ENCODE measurements at places on chromosomes 12 and 14.

DNA sequence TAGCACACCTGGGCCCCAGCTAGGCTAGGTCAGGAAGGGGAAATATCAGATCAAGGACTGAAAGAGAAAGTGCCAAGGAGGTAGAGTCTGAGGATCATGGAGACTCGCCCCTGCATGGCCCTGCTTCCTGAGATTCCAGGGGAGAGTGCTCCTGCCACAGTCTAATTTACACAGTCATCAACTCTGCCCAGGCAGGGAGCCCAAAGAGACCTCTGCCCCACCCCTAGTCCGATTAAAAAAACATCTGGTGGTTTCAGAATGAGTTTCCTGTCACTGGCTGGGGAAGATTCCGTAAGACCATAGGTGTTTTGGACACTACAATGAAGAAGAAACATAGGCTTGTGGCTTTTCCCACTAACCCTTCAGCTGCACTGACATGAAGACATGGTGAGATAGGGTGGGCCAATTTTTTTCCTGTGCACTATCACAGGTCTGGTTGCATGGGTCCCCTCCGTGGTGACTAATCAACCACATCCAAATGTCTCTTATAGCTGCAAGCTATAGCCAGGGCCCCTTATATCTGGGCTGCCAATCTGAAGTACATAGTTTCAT lies 31.5 kb upstream of the GZMB start:
- DNase-seq: no peak

GRCh38 chr12:51625370-51625769 lies 34.3 kb downstream of the SCN8A start:
- DNase-seq: no peak

DNA sequence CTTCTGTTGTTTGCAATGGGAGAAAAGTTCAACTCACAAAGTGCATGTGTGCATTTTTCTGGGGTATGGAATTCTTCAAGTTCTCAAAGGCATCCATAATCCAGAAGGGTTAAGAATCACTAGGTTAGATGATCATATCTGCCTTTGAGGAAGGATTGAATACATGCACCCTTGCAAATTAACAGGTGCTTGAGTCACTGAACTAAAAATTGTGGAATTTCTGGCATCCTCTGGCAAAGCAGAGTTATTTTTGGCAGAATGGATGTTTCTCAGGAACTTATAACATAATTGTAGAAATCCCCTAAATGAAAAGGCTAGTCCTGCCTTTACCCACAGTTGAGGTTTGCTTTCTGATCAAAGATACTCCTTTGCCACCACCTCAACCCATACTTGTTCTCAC lies 136.5 kb upstream of the DYRK2 start:
- no peak for DNase-seq

DNA sequence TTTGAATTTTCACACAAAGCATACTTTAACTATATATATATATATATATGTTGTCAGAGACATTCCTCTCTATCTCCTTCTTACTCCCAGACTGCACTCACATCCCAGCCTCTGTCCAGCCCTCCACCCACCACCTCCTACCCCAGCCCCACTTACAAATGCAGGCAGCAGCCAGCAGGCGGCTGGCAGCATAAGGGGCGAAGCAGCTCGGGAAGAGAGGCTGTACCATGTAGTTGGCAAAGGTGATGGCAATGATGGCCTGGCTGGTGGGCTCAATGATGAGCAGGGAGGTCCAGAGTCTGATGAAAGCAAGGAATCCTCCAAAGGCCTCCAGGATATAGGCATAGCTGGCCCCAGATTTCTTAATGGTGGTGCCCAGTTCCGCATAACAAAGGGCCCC lies 2.5 kb downstream of the SLC7A7 start:
- DNase-seq: no peak

- no peak for DNase-seq
These were observed 634.2 kb downstream of the SLC16A7 start for GRCh38 chr12:60230056-60230455.

DNA sequence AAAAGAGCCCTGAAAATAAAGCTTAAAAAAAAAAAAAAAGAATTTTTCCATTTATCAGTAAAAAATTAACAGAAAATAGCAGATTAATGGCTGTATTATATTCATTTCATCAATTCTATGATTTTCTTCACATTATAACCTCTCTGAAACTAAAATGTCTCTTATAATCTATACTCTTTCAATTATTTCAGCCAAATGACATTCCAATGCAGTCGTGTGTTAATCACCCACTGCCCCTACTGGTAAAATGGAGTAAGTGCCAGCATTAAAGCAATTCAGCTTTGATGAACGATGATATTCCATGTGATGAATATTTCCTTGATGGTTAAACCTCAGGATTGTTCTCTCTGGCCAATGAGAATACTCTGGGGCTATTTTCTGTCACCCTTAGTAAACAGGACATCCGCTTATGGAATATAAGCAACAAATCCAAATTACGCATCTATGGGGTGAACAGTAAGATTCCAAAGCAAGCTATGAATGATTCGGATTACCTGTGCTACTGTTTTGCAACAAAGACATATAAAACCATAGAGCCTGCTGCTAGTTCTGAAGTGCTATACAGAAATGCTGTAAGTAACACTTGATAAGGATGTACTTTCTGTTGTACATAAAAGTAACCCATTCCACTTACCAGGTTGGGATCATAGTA lies 20.3 kb upstream of the SYCP3 start:
- DNase-seq: no peak

DNA sequence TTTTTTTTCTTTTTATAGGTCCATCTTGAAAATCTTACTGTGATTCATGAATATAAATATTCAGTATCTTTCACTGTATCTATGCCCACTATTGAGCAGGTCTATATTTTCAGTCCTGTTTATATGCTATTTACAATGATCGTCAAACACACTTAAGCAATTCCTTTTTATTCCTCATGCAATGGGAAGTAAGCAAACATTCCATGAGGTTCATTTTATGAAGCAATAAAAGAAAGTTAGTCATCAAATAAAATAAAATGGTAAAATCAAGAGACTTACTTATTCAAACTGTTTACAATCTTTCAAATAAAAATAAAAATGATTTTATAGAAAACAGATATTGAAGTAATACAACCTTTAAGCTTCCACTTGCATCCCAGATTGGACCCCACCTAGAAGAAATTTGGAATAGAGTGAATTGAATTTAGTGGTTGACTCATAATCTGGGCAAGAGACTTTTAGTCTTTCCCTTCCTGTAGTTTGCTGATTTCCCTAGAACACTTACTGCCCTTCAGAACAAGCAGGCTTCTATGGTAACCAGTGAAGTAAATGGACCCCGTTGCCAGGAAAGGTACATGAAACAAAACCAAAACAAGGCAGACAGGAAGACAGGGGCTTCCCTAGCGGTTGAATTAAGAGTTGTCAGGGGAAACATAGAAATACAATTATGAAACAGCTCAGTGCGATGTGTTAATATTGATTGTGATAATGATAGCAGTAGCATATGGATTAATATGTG lies 241.0 kb upstream of the ATP2B1 start:
- DNase-seq: peak; percentile 20

- DNase-seq: no peak
These were observed 17.1 kb upstream of the DLK1 start for GRCh38 chr14:100709289-100710284.

- no peak for DNase-seq
These were observed 124.7 kb downstream of the PAPOLA start for GRCh38 chr14:96626916-96627315.

DNA sequence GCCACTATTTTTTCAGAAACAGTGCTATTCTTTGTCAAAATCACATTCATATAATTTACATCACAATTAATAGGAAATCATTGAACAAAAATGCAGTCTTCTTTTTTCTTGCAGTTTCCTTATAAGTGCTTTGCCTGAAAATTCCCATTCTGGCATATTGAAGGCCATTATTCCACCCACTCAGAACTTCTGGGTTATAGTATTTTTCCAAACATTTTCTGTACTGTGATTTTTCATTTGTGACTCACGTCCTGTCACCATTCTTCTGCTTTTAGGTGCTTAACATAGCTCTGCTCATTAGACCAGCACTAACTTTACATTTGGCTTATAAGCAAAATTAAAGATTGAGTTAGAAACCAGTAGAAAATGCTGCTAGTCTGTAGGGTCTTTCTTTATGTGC lies 241.0 kb upstream of the NPAS3 start:
- DNase-seq: no peak

- DNase-seq: no peak
These were observed 456.6 kb upstream of the TMPO start for GRCh38 chr12:98058838-98059237.

GRCh38 chr14:89509891-89510290 lies 92.9 kb upstream of the FOXN3 start:
- no peak for DNase-seq

- no peak for DNase-seq
These were observed 13.6 kb upstream of the RFLNA start for GRCh38 chr12:124281309-124281708.

DNA sequence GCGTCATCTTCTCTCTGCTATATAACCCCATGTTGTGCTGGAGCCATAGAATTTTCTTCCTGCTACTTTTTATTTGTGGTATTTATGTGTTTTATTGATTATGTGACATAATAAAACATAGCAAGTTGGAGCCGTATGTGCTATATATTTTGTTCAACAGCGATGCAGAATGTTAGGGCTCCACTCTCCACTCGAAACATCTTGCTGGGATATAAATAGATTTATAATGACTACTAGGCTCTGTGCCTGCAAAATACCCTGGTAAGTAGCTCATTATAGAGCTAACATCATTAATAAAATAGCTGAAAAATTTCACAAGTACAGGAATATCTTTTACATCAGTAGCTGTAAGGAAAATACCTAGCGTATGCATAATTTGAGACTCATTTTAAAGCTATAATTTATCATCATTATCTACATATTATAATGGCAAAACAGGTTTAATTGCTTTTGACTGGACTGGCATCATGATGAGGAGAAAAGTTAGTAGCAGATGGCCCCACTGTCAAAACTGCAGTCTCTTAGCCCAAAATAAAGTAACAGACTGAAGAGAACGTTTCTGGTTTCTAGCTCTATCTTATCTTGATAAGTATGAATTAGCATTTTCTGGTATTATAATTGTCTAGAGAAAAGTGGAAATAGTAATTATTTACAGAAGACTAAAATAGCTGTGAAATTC lies 263.0 kb downstream of the NEDD1 start:
- no peak for DNase-seq
